Activated T-helper 2 cell treated with anti-CD3 and anti-CD28 coated beads, Interferon-gamma antibody, Interleukin-2, Interleukin-4, amounts not matched to agents 10 μg/mL and 5 μg/mL and 100 μg/mL, durations not matched to agents 14 hours and 24 hours and 36 hours (primary cell): ENCODE measurements at places on chromosomes 11 and 22. TPM values are rescaled to one million over a fixed set of nuclear protein-coding genes. Genes with fewer than 3 reads are reported as not detected.

MYO7A gene
- 0.23 and 0.30 TPM in 2 replicates for total RNA-seq

CCDC89 gene
- not detected in 2 replicates for total RNA-seq

UCP3 gene
- 2.0 and 2.6 TPM in 2 replicates for total RNA-seq

THRSP gene
- total RNA-seq = not detected in 2 replicates

ASRGL1 gene
- total RNA-seq = 6.1 and 7.4 TPM in 2 replicates

GLYATL1 gene
- total RNA-seq = not detected in 2 replicates

OR8D4 gene
- not detected in 2 replicates for total RNA-seq

OR5A1 gene
- total RNA-seq = not detected in 2 replicates
